CD4-positive, alpha-beta T cell treated with Interleukin-12 subunit alpha and Interleukin-12 subunit beta, for 1 hour (primary cell): ENCODE measurements at places on chromosomes 2 and 18.

DNA sequence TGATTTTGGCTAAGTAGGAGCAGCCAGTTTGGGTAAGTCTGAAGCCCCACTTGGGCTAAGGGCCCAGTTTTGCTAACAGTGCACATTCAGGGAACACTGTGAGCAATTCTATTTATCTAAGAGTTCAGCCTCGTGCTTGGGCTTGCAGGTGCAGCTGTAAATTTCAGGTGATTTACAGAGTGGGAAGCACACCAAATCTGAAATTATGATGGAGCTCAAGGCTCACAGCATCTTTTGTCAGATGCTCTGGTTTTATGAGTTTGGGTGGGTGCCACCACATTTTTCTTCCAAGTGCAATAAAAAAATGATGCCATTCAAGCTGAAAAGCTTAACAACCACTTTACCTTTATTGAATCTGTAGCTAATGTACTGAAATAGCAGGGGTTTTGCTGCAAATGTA is 671.2 kb downstream of the LRRTM4 start:
- DNase-seq, result no peak

- DNase-seq, result no peak
Measured at GRCh38 chr2:239238839-239239606, 161.8 kb downstream of the HDAC4 start.

DNA sequence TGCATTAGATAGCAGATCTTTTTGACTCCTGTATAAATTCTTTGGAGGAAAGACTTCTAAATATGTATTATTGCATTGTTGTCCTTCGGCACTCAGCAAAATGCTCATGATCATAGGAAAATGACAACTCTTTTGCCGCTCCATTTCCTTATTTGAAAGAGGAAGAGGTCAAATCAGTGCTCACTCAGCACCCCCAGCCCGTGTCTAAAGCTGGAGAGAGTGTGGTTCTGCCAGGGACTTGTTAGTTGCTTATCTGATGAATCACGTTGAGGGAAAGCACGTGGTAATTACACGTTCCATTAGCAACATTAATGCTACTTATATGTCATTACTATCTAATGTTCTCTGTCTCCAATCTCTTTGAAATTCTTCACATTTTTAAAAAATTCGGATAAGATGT is 46.0 kb upstream of the MBP start:
- DNase-seq, result peak; percentile 5

GRCh38 chr18:22933966-22934423 is 867 bp downstream of the RBBP8 start:
- no peak for DNase-seq

GRCh38 chr2:206474099-206474498 is 30.8 kb downstream of the ADAM23 start:
- no peak for DNase-seq

GRCh38 chr18:73693091-73693490 is 454.5 kb downstream of the FBXO15 start:
- no peak for DNase-seq

DNA sequence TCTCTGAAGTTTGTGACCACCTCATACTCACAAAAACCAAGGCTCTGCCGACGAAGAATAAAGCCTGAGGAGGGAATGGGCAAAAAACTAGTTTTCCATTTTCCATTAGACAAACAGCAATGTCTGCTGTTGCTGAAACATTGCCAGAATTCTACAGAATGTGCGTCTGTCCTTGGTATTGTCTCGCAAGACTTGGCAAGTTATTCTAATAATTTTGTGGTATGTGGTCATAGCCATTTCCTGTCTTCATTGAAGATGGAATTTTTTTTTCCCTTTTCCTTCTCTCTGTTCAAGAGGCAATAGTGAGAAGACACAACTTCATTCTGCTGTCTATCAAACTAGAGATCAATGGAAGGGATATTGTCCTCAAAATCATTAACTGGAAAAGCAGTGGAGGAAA is 296.1 kb downstream of the RND3 start:
- no peak for DNase-seq

DNA sequence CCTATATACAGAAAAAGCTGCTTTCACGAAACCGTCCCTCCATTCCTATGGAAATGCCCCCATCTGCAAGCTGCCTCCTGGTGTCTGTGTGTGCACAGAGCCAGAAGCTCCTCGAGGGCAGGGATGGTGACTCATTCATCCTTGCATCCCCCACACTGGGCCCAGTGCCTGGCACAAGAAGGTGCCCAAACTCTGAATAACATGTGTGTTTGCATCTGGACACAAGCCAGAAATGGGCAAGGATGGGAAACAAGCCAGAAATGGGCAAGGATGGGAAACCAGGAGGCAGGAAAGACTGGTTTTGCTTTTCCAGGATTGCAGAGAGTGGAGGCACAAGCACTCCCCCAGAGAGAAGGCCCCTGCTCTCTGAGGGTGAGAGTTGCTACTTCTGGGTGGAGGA is 313.9 kb downstream of the CELF4 start:
- DNase-seq, result no peak

DNA sequence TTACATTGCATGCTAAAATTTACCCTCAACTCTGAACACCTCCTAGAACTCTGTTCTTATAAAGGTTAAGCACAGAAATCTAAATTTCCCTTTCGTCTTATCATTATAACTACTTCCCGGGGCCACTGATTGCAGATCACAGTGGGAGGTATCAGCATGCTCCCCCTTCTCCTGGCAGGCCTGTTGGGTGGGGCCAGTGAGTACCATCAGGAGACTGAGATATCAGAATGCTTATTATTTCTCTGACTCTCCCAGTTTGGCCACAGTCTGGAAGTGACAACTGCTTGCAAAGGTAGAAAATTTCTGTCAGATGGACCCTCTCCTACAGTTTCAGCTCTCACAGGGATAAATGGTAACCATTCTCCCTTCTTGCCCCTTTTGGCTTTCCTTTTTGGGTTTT is 62.6 kb downstream of the DSEL start:
- DNase-seq, result no peak

- peak; percentile 17 for DNase-seq
Measured at GRCh38 chr2:42722320-42723190, 41.4 kb downstream of the OXER1 start.

GRCh38 chr18:74803117-74803516 is 205.4 kb downstream of the ZNF407 start:
- DNase-seq, result no peak

DNA sequence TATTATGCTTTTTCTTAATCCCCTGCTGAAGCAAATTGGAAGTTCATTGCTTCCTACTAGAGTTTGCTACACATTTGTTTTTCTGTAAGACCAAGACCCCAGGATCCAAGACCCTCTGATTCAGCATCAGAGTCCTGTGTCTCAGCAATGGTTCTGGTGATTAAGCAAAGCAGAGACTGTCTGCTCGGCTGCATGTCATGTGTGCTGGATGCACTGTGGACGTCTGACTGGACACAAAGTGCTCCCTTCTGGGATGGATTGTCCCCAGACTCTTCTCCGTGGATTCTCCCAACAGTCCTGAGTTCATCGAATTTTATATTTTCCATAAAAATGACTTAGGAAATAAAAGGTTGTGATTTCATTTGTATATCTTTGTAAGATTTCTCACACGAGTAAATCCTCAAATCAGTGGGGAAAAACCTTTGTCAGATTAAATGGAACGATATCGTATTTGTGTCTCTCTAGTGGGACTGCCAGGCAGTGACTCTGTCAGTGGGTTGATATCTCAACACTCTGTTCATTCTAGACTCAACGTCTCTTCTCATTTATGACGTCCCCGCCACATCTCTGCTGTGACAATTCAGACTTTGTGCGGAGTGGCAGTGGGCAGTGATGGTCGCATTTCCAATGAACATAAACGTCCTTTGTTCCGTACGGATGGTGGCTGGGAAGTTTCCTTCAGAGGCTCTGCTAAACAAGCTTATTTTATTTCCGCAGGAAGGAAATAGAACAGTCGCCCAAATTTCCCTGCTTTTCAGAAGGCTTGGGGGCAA is 58.6 kb downstream of the NCAPH start:
- DNase-seq, result no peak

GRCh38 chr2:72793798-72794440 is 31.9 kb downstream of the EXOC6B start:
- no peak for DNase-seq

DNA sequence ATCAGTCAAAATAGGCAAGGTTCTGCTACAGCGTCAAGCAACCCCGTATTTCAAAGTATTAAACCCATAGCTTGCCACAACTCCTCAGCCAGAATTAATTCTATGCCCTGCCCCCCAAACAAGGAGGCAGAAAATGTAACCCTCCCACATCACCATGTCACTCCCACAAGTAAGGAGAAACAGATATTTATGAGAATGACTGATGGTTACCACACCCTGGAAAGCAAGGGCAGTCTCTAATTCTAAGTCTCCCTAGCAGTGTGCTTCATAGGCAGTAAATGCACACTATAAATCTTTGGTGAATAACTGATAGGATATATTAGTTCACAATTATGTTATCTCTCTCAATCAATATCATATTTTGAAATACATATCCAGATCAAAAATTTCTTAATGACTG is 228.0 kb upstream of the SLC14A2 start:
- no peak for DNase-seq

DNA sequence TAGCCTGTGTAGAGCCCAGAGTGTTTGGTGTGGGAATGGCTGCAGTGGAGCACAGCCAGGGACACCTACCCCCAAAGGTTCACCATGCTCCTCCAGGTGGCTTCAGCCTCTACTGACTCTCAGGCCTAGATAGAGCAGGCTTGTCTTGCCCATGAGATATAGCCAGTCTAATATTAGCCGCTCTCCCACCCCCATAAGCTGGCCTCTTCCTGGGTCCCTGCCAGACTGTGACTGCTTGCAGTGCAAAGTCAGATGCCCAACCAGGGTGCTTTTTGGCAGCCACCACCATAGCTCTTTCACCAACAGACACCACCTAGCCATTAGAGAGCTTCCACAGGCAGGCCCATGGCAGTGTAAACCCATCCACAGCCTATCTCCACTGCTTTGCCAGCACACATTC is 405.3 kb downstream of the MBD2 start:
- no peak for DNase-seq

- no peak for DNase-seq
Measured at GRCh38 chr2:207135801-207136457, 29.8 kb downstream of the KLF7 start.

DNA sequence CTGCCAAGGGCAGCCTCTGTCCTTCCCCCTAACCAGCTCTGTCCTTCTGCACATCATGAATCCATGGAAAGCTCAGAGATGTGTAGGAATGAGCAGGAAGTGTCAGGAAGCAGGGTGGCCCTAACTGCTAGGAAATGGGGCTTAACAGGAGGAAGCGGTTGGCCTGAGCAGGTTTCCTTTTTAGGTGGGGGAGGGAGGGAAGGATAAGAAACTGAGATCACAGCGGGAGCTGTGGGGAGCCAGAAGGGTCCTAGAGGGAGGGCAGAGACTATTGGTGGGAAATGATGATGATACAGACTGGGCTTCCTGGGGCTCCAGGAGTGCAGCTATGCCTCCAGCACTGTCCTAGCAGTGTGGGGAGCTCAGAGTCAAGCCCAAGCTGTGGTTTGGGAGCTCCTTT is 182.0 kb downstream of the SH3BP4 start:
- DNase-seq, result no peak

DNA sequence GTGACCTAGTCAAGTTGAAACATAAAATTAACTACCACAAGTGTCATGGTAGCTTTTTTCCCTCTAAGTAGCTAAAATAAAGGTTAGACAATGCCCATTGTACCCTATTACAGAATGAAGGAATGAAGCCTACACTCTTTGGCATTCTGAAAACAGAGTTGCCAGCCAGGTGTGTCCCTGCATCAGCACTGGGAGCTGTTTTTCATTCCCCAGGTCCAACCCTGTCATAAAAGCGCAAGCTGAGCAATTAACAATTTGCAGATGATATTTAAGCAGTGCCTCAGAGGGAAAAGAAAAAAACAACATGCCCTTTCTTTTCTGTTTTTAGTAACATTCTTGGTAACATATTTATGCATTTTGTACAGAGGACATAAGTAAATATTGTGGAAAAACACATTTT is 46.8 kb upstream of the MGAT4A start:
- no peak for DNase-seq

DNA sequence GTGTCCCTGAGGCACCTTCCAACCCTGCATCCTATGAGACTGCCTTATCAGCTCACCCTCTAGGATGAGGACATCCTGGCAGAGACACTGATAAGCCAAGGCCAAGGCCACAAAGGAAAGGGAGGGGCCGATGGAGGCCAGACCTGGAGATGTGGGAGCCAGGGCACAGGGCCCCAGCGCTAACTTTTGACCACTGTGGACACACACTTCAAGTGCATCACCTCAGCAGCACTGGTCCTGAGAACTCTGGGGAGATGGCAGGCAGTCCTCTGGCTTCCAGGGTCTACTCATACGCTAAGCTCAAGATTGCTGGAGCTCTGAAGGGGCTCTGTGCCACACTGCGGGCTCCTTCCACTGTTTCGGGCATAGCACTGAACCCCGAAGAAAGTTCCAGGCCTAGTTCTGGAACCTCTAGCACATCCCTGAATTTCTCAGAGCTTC is 100.2 kb upstream of the ID2 start:
- DNase-seq, result no peak

DNA sequence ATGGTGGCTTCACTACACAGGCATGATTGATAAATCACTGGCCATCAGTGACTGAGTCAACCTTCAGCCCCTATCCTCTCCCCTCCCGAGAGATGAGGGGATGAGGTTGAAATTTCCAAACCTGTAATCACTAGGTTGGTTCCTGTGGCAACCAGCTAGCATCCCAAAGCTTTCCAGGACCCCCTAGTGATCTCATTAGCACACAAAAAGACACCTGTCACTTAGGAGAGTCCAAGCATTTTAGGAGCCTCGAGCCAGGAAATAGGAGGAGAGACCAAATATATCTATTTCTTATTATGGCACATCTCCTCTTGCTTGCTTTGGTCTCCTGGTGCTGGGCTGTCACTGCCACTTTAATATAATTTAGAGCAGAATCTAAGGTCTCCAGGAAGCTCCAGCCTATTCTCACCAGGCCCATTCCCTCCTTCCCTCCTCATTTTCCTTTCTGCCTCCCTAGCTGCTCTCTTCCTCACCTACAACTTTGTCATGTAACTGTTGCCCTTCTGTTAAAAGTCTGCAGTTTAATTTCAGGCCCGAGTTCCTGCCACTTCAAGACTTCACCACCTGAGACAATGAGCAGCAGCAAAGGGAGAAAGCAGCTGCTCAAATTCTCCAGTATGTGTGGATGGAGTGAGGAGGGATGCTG is 33.2 kb upstream of the NAB1 start:
- DNase-seq, result no peak

DNA sequence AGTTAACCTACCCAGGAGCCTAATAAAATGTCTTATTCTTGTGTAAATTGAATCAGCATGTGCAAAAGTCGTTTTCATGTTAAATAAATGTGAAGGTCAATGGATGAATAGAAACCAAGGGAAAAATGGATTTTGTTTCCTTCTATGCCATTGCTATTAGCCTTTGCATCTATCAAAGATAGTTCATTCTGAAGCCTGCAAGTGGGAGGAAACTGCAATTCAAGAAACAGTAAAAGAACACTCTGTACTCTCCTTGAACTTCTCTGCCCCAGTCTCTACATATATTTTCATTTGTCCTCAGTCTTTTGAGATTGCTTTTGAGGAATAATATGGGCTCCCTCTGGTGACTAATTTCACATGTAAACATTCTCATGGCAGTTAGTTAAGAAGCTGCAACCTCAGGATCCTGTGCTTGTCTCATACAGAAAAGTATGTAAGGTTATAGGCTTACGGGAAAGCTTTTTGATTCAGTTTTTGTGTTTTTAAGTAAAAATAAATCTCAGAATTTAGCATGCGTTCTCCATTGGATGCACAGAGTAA is 1590.0 kb upstream of the LRRTM1 start:
- no peak for DNase-seq

GRCh38 chr18:49970319-49970718 is 157.0 kb upstream of the ACAA2 start:
- no peak for DNase-seq

- no peak for DNase-seq
Measured at GRCh38 chr2:85811180-85812093, 57.6 kb downstream of the ATOH8 start.

GRCh38 chr2:179253226-179253625 is 11.4 kb downstream of the SESTD1 start:
- no peak for DNase-seq
